Common myeloid progenitor, CD34-positive (primary cell): ENCODE measurements at places on chromosomes 11 and 22.

GRCh38 chr11:27229511-27230191, 133.4 kb downstream of the CCDC34 start:
- H3K27me3 ChIP-seq = no peaks in the 10 kb centered on the region
- H3K4me1 ChIP-seq = no peaks in the 10 kb centered on the region
- no peaks in the 10 kb centered on the region for H3K36me3 ChIP-seq
- no peak overlapping the region for H3K27ac ChIP-seq
- no peak overlapping the region for H3K4me3 ChIP-seq

- H3K27me3 ChIP-seq = no peaks in the 10 kb centered on the region
- H3K27ac ChIP-seq = no peak overlapping the region
- H3K36me3 ChIP-seq = no peaks in the 10 kb centered on the region
- no peak overlapping the region for H3K4me3 ChIP-seq
- DNase-seq = no peak
Measured at GRCh38 chr11:17556999-17557398, 9.9 kb downstream of the OTOG start.

- no peak overlapping the region for H3K4me3 ChIP-seq
- no peaks in the 10 kb centered on the region for H3K36me3 ChIP-seq
- no peaks in the 10 kb centered on the region for H3K4me1 ChIP-seq
- no peak overlapping the region for H3K27ac ChIP-seq
- DNase-seq = no peak
Measured at GRCh38 chr11:106121570-106122320, 44.3 kb downstream of the AASDHPPT start.

DNA sequence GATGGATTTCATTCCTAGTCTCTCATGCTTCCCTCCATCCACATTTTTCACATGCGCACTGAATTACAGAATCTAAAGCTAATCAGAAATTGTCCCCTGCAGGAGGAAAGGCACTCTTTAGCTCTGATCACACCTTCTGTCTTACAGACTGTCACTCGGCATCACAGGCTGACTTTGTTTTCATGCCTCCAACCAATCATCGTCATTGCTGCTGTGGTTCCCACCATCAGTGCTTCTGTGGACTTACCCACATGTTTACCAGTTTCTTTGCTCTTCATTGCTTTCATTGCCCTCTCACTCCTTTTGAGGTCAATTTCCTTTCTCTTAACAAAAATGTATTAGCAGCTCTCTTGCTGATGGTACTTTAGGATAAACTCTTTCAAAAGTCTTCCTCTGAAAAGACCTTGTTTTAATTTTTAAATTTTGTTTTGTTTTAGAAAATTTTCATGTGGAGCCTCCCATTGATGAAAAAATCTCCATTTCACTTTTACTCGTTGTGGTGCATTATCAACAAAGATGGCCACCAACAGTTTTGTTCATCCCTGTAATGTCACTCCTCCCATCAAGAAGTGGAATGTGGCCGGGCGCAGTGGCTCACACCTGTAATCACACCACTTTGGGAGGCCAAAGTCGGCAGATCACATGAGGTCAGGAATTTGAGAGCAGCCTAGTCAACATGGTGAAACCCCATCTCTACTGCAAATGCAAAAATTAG, 20.2 kb upstream of the TREH start:
- H3K4me1 ChIP-seq = peaks cover 11% of the 10 kb centered on the region
- no peak for DNase-seq
- no peak overlapping the region for H3K4me3 ChIP-seq
- no peaks in the 10 kb centered on the region for H3K36me3 ChIP-seq
- H3K27ac ChIP-seq = no peak overlapping the region

- DNase-seq = no peak
- no peak overlapping the region for H3K4me3 ChIP-seq
- no peak overlapping the region for H3K27ac ChIP-seq
Measured at GRCh38 chr11:71215425-71215965, 36.9 kb downstream of the SHANK2 start.

- DNase-seq = no peak
- H3K36me3 ChIP-seq = no peaks in the 10 kb centered on the region
- H3K27ac ChIP-seq = no peak overlapping the region
- H3K4me3 ChIP-seq = peak overlapping the region; percentile 89
Measured at GRCh38 chr11:32893093-32893342, 407 bp downstream of the QSER1 start.

- no peaks in the 10 kb centered on the region for H3K36me3 ChIP-seq
- no peak overlapping the region for H3K4me3 ChIP-seq
- no peak overlapping the region for H3K27ac ChIP-seq
- no peaks in the 10 kb centered on the region for H3K27me3 ChIP-seq
Measured at GRCh38 chr11:116698080-116698479, 74.7 kb downstream of the BUD13 start.

DNA sequence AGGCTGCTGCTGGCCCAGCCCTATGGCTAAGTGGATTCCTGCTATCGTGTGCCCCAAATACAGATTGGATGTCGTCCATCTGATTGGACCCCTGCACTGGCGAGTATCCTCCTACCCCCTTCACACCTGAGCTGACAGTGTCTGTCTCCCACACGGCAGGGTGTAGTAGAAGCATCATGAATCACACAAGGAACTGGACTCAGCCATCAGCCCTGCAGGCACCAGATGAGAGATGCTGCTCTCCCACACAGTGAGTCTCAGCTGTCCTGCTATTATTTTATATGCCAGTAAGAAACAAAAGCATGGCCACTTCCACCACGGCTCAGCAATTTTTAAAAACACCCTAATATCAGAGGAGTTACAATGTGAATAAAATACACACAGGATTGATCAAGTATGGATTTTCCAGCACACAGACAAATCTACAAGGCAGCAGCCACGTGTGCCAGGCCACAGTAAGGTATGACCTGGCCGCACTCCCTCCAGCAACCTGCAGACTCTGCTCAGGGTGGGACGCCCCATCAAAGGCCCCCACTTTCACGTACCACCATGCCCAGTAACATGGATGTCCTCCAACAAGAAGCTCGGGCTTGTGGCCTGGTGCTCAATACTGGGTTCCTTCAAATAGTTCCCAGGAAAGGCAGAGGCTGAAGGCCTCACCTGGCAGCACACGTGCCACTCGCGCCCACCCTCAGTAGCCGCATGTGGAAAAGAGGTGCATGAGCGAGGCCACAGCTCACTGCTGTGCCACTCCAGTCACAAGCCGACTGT, 16.4 kb upstream of the SLC25A1 start:
- no peaks in the 10 kb centered on the region for H3K27me3 ChIP-seq
- DNase-seq = no peak
- H3K36me3 ChIP-seq = no peaks in the 10 kb centered on the region
- H3K27ac ChIP-seq = no peak overlapping the region
- H3K4me1 ChIP-seq = peaks cover 6% of the 10 kb centered on the region

DNA sequence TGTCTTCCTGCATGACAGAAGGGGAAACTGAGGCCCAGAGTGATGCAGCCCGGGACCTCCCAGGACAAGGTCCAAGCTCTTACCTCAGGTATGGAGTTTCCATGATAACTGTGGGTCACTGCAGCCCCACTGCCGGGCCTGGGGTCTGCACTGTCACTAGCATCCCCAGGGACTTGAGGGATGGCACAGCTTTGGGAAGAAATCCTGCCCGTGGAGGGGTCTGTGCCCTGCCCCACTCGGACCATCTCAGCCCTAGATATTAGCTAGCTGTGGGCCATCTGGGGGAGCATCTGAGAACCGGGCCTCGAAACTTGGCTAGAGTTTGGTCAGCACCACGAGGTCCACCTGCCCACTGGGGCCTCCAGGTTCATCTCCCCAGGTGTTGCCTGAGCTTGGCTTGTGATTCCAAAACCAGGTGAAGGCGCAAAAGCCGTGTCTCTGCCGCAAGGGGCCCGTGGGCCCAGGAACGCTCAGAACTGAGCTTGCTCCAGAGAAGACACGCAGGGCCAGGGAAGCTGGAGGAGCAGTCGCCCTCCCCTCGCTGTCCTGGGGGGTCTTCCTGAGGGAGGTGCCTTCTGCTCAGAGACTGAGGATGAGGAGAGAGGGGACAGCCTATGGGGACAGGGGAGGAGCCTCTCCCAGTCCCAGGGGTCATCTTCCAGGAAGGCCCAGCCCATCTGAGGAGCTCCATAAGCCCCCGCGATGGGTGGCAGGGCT, 4.8 kb downstream of the LINC01488 start:
- no peak overlapping the region for H3K27ac ChIP-seq
- H3K4me1 ChIP-seq = no peaks in the 10 kb centered on the region
- no peaks in the 10 kb centered on the region for H3K27me3 ChIP-seq
- no peak for DNase-seq

DNA sequence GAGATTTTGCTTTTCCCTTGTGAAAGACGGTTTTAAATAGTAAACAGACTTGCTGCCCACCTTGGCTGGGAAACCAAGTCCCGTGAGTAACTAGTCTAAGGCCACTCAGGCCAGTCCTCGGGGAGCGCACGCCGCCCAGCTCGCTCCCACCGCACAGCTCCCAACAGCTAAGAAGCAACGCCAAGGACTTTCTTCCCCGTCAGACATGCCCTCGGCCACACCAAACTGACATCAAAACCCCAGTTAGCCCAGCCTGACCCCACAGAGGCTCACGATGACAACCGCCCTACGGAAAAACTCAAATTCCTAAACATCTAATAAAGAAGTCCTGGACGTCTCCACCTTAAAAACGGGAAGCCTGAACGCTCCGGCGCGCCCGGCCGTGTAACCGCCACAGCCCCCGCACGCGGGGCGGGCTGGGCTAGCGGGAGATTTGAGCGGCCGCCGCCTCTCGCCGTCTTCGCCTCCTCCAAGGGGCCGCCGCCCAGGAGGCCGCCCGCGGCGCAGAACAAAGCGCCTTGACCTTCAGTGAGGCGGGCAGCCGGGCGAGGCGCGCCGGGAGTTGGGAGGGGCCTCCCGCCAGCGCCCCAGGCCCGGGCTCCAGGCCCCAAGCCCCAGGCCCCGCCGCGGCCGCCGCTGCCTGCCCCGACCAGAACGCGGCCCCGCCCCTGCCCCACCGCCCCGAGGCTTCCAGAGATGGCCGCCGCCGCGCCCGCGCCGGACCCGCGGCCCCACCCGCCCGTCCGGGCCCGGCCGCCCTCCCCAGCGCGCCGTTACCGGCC, 486 bp downstream of the NAP1L4 start:
- DNase-seq = peak; percentile 31
- no peaks in the 10 kb centered on the region for H3K27me3 ChIP-seq
- H3K4me1 ChIP-seq = peaks cover 50% of the 10 kb centered on the region
- H3K4me3 ChIP-seq = peak overlapping the region; percentile 89
- peak overlapping the region; percentile 91 for H3K27ac ChIP-seq

- H3K27ac ChIP-seq = peak overlapping the region; percentile 38
- no peaks in the 10 kb centered on the region for H3K27me3 ChIP-seq
Measured at GRCh38 chr11:1761857-1762536, 1.7 kb downstream of the CTSD start.

- no peak overlapping the region for H3K27ac ChIP-seq
- no peaks in the 10 kb centered on the region for H3K4me1 ChIP-seq
- no peak overlapping the region for H3K4me3 ChIP-seq
- no peak for DNase-seq
- no peaks in the 10 kb centered on the region for H3K36me3 ChIP-seq
- no peaks in the 10 kb centered on the region for H3K27me3 ChIP-seq
Measured at GRCh38 chr11:107050121-107050520, 31.8 kb upstream of the GUCY1A2 start.

GRCh38 chr11:5712507-5712906, 22.9 kb downstream of the TRIM22 start:
- H3K4me3 ChIP-seq = no peak overlapping the region
- peak; percentile 42 for DNase-seq
- no peaks in the 10 kb centered on the region for H3K27me3 ChIP-seq
- no peak overlapping the region for H3K27ac ChIP-seq
- H3K36me3 ChIP-seq = peaks cover 26% of the 10 kb centered on the region
- H3K4me1 ChIP-seq = no peaks in the 10 kb centered on the region

DNA sequence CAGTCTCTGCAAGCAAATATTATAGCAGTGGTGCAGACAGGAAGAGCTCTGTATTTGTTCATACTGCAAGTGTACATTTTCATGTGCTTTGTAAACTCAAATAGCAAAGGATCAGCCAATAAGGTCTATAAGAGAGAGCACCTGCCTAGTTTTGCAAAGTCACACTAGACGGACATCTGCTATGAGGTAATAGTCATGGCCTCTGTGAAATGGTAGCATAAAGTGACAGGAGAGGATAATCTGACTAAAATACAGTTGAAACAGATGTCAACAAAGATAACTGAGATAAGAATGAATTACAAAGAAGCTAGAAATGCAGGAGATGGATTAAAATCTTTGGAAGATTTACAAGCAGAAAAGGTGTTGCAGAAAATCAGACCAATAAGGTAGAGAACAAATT, 70.6 kb upstream of the SPON1 start:
- H3K27me3 ChIP-seq = no peaks in the 10 kb centered on the region
- H3K4me3 ChIP-seq = no peak overlapping the region
- H3K36me3 ChIP-seq = no peaks in the 10 kb centered on the region

- H3K27me3 ChIP-seq = no peaks in the 10 kb centered on the region
- no peak overlapping the region for H3K4me3 ChIP-seq
- peaks cover 3% of the 10 kb centered on the region for H3K36me3 ChIP-seq
- H3K27ac ChIP-seq = no peak overlapping the region
- no peak for DNase-seq
- H3K4me1 ChIP-seq = no peaks in the 10 kb centered on the region
Measured at GRCh38 chr11:6941970-6942369, 15.7 kb downstream of the ZNF215 start.

DNA sequence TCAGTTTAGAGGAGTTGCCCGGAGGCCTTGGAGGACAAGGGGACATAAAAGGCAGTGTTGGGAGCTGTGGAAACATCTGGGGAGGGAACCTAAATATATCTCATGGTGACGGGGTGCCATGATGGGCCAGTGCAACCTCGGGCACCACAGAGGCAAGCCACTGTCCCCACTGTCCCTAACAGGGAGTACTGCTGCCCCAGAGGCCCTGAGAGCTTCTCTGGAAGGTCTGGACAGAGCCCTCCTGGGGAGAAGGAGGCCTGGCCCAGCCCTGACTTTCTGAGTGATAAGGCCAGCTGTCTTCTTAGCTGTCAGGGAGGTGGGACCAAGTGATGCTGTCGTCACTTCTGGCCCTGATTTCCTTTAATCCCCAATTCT, 5.5 kb upstream of the P2RY6 start:
- H3K27me3 ChIP-seq = peaks cover 10% of the 10 kb centered on the region
- no peak for DNase-seq
- no peak overlapping the region for H3K4me3 ChIP-seq
- no peak overlapping the region for H3K27ac ChIP-seq
- H3K36me3 ChIP-seq = no peaks in the 10 kb centered on the region
- H3K4me1 ChIP-seq = peaks cover 6% of the 10 kb centered on the region

- H3K27me3 ChIP-seq = no peaks in the 10 kb centered on the region
- no peak overlapping the region for H3K4me3 ChIP-seq
- H3K36me3 ChIP-seq = peaks cover 2% of the 10 kb centered on the region
- H3K27ac ChIP-seq = no peak overlapping the region
Measured at GRCh38 chr11:110474578-110474977, 44.8 kb downstream of the FDX1 start.
